ENCODE measurements at places on chromosomes 13 and 19. TPM values are rescaled to one million over a fixed set of nuclear protein-coding genes. Genes with fewer than 3 reads are reported as not detected.
A peak's percentile ranks its signal among the peaks of the same experiment; 100 is the strongest.

GRCh38 chr13:40197936-40198595 lies 468.4 kb downstream of the FOXO1 start:
- peaks cover 5% of the 10 kb centered on the region for H3K4me1 ChIP-seq
- no peak for DNase-seq
- no peak overlapping the region for H3K4me3 ChIP-seq
- peaks cover 8% of the 10 kb centered on the region for H3K36me3 ChIP-seq
- no peaks in the 10 kb centered on the region for H3K27me3 ChIP-seq
- no peak overlapping the region for H3K27ac ChIP-seq

- no peak for DNase-seq
- no peak overlapping the region for H3K27ac ChIP-seq
- no peaks in the 10 kb centered on the region for H3K4me1 ChIP-seq
- no peaks in the 10 kb centered on the region for H3K36me3 ChIP-seq
- no peak overlapping the region for H3K4me3 ChIP-seq
These were observed 29.7 kb downstream of the MCF2L start for GRCh38 chr13:112998521-112999280.

DNA sequence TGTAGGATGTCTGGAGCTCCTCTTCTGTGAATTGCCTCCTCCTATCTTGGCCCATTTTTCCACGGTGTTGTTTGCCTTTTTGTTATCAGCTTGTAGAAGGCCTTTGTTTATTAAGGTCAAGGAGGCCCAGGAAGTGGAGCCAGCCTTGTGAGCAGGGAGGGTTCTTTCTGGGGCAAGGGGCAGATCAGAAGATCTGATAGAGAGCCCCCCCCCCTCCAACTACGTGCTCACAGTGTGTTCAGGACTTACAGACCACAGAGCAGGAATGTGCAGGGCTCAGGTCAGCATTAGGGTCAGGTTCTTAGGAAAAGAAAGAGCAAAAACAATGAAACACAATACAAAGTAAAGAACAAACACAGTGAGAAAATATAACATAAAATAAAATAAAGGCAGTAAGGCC lies 59.4 kb downstream of the CCNE1 start:
- H3K27me3 ChIP-seq = peaks cover 25% of the 10 kb centered on the region
- no peak for DNase-seq
- H3K36me3 ChIP-seq = peaks cover 2% of the 10 kb centered on the region
- no peak overlapping the region for H3K4me3 ChIP-seq
- no peak overlapping the region for H3K27ac ChIP-seq

Gene NLRP9
- total RNA-seq = not detected

GRCh38 chr19:6718741-6719539 lies 1.5 kb downstream of the C3 start:
- H3K27me3 ChIP-seq = no peaks in the 10 kb centered on the region
- H3K4me1 ChIP-seq = peaks cover 23% of the 10 kb centered on the region
- H3K27ac ChIP-seq = no peak overlapping the region
- DNase-seq = no peak
- no peak overlapping the region for H3K4me3 ChIP-seq

Gene PROZ
- not detected for total RNA-seq

DNA sequence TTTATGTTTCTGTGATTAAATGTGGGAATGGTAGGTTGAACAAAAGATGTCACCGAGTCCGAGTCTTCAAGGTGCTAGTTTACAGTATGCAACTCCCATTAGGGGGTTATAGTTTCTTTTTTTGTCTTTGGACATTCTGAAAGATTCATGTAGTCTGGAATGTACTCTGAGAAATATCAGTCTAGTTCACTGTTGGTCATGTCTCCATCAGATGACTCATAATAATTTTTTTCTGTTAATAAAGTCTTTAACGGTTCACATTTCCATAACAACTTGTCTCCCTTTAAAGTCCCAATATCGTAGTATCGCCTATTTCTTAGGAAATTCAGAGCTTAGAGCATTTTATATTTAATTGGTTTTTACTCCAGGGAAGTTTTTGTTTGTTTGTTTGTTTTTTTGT lies 13.5 kb upstream of the ESD start:
- H3K27ac ChIP-seq = no peak overlapping the region
- DNase-seq = no peak
- peaks cover 34% of the 10 kb centered on the region for H3K27me3 ChIP-seq
- no peak overlapping the region for H3K4me3 ChIP-seq

GRCh38 chr19:13173139-13173737 lies 23.0 kb downstream of the IER2 start:
- no peak for DNase-seq
- H3K4me1 ChIP-seq = peaks cover 42% of the 10 kb centered on the region
- H3K4me3 ChIP-seq = peak overlapping the region; percentile 85
- no peaks in the 10 kb centered on the region for H3K27me3 ChIP-seq
- peak overlapping the region; percentile 94 for H3K27ac ChIP-seq
- H3K36me3 ChIP-seq = peaks cover 6% of the 10 kb centered on the region

Gene RDH8
- total RNA-seq = not detected

GRCh38 chr13:24650161-24650560 lies 30.0 kb upstream of the ATP12A start:
- no peak overlapping the region for H3K4me3 ChIP-seq
- peaks cover 7% of the 10 kb centered on the region for H3K27me3 ChIP-seq
- no peak for DNase-seq
- peaks cover 5% of the 10 kb centered on the region for H3K4me1 ChIP-seq
- no peaks in the 10 kb centered on the region for H3K36me3 ChIP-seq
- H3K27ac ChIP-seq = no peak overlapping the region

Gene LGALS4
- total RNA-seq = 4.0 TPM

Gene AKAP8
- total RNA-seq = 57.4 TPM

- H3K4me1 ChIP-seq = peaks cover 9% of the 10 kb centered on the region
- H3K27ac ChIP-seq = no peak overlapping the region
- no peaks in the 10 kb centered on the region for H3K36me3 ChIP-seq
- DNase-seq = no peak
- peaks cover 38% of the 10 kb centered on the region for H3K27me3 ChIP-seq
These were observed 10.7 kb downstream of the KCNC3 start for GRCh38 chr19:50318438-50318837.

Gene ZNF77
- 5.0 TPM for total RNA-seq

Gene ERICH6B
- total RNA-seq = not detected

- no peak overlapping the region for H3K4me3 ChIP-seq
- H3K4me1 ChIP-seq = no peaks in the 10 kb centered on the region
- DNase-seq = no peak
- H3K36me3 ChIP-seq = no peaks in the 10 kb centered on the region
- H3K27me3 ChIP-seq = no peaks in the 10 kb centered on the region
- H3K27ac ChIP-seq = no peak overlapping the region
These were observed 1280.0 kb downstream of the EFNB2 start for GRCh38 chr13:105255472-105255871.

Gene RNF17
- total RNA-seq = not detected

Gene TM9SF2
- total RNA-seq = 59.7 TPM

DNA sequence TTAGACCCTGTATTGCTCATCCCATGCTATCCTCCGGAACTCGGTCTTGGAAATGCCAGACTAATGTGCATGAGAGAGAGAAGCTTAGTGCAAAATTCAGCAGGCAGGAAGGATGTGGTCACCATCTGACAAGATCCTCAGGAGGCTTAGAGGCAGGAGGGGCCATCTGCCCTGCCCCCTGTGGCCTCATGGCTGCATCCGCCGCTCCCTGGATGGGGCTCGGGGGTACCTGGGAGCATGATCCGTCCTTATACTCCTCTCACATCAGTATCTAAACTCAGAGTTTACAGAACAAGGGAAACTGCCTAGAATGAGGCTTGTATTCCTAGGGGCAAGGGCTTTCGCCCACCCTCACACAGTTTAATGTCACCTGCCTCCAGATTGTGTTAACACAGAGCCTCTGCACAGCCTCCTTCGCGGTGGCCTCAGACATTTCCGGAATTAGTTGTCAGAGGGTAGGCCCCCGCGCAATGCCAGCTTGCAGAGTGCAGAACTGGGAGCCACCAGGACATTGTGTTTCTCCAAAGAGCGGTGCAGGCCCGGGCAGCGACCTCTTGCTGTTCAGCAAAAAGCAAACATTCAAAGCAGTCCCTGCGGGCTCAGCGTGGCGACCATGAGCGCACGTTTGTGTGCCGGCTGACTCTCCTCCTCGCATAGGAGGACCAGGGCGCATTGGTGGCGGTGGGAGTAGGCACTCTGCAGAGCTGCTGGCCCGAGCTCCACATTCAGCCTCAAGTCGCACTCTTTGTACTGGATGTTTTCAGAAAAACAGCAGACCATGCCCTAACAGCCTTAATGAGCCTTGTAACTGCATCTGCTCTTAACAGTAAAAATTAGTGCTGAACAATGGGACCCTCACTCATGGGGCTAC lies 39.1 kb downstream of the GPR12 start:
- H3K4me1 ChIP-seq = peaks cover 18% of the 10 kb centered on the region
- no peaks in the 10 kb centered on the region for H3K27me3 ChIP-seq
- peak overlapping the region; percentile 90 for H3K27ac ChIP-seq
- peak; percentile 59 for DNase-seq

DNA sequence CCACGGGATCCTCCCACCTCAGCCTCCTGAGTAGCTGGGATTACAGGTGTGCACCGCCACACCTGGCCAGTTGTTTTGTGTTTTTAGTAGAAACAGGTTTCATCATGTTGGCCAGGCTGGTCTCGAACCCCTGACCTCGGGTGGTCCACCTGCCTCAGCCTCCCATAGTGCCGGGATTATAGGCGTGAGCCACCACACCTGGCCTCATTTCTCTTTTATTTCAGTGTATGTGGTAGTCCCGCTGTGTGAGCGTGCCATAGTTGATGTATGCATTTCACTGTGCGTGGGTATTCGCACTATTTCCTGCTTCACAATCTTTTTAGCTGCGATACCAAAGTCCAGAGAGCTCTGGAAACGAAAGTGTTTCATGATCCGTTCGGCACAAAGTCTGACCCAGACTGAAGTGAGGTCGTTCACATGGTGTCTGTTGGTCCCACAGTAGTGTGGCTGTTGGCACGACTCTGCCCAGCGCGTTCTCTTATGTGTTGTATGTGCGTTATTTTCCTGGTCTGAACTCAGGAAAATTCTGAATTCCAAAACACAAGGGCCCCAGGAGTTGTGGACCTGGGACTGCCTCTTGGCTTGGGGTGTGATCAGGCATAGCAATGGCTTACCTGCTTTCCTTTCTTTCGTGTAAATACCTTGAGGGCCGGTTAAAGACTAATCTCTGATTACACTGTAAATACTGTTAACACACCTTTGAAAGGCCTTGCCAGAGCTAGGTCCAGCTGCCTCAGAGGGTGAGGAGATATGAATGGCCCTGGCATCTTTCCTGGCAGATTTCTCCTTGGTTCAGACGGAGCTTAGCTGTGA lies 8.6 kb downstream of the EPN1 start:
- no peaks in the 10 kb centered on the region for H3K27me3 ChIP-seq
- no peak overlapping the region for H3K4me3 ChIP-seq
- no peak for DNase-seq
- H3K4me1 ChIP-seq = peaks cover 2% of the 10 kb centered on the region
- no peak overlapping the region for H3K27ac ChIP-seq

DNA sequence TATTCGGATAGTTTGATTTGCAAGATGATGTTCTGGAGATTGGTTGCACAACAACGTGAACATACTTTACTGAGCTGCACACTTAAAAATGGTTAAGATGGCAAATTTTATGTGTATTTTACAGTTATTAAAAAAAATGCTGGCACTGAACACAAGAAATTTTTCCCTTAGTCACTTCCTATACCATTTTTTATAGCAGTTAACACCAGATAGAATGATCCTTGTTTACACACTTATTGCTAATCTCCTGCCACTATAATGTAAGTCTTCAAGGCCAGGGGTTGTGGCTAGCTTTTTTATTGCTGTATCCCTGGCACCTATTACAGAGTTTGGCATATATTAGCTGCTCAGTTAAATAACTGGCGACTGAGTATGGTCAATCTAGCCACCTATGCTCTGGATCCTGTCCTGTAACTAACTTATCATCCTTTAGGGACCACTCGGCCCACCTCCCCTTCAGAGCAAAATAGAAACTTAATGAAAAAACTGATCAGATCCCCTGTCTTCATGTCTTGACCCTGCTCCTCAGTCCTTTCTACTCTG lies 2.0 kb upstream of the EBPL start:
- H3K4me1 ChIP-seq = peaks cover 16% of the 10 kb centered on the region
- H3K27me3 ChIP-seq = no peaks in the 10 kb centered on the region
- no peak overlapping the region for H3K4me3 ChIP-seq
- H3K27ac ChIP-seq = no peak overlapping the region

GRCh38 chr19:35445826-35446593 lies 2.0 kb upstream of the FFAR2 start:
- peaks cover 15% of the 10 kb centered on the region for H3K4me1 ChIP-seq
- peaks cover 35% of the 10 kb centered on the region for H3K27me3 ChIP-seq
- peak overlapping the region; percentile 8 for H3K4me3 ChIP-seq
- DNase-seq = no peak
- no peaks in the 10 kb centered on the region for H3K36me3 ChIP-seq
- H3K27ac ChIP-seq = peak overlapping the region; percentile 33

Gene DNAJC3
- 14.9 TPM for total RNA-seq

DNA sequence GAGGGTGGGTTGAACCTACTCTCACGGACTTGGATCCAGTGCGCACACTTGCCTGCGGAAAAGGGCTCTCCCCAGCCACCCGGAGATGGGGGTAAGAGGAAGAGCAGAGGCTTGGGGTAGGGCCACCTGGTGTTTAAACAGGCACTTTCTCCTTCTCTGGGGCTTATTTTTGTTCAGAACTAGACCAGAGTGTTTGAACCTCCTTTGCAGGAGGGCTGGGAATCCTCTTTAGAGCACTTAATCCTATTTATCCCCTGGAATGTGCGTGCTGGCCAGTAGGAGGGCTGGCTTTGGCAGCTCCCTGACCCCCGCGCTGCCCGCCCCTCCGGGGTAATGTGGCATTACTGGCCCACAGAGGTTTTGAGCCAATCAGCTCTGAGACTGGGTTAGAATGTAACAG lies 2.0 kb downstream of the RGS9BP start:
- no peak overlapping the region for H3K27ac ChIP-seq
- H3K4me1 ChIP-seq = peaks cover 17% of the 10 kb centered on the region
- peaks cover 38% of the 10 kb centered on the region for H3K27me3 ChIP-seq
- DNase-seq = no peak
- H3K4me3 ChIP-seq = peak overlapping the region; percentile 44

- H3K27ac ChIP-seq = no peak overlapping the region
- H3K27me3 ChIP-seq = no peaks in the 10 kb centered on the region
- no peak overlapping the region for H3K4me3 ChIP-seq
- H3K4me1 ChIP-seq = peaks cover 16% of the 10 kb centered on the region
- no peak for DNase-seq
- peaks cover 2% of the 10 kb centered on the region for H3K36me3 ChIP-seq
These were observed 123.1 kb downstream of the CDK8 start for GRCh38 chr13:26377038-26377437.

Gene ZNF253
- total RNA-seq = 32.4 TPM

DNA sequence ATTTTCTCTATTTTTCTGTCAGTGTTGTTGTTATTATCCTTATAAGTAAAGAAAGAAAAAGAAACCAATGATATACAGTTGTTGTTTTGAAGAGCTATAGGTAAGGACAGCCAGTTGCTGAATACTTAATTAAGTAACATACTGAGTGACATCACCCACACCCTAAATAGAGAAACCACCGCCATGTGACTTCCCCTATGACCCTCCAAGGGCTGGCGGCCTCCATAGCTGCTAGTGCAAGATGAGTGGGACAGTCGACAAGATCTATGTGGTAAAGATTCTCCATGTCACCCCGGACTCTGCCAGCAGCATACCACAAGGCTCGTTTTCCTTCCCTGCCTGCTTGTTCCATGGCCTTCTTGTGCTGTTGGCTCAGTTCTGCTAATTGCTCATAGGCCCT lies 221.1 kb downstream of the DNAJC15 start:
- no peak overlapping the region for H3K27ac ChIP-seq
- peaks cover 11% of the 10 kb centered on the region for H3K4me1 ChIP-seq
- H3K36me3 ChIP-seq = no peaks in the 10 kb centered on the region
- no peak overlapping the region for H3K4me3 ChIP-seq
- no peak for DNase-seq
- H3K27me3 ChIP-seq = peaks cover 10% of the 10 kb centered on the region

Gene ZNF99
- total RNA-seq = not detected

- H3K4me1 ChIP-seq = no peaks in the 10 kb centered on the region
- DNase-seq = no peak
- H3K27ac ChIP-seq = no peak overlapping the region
- H3K4me3 ChIP-seq = no peak overlapping the region
- no peaks in the 10 kb centered on the region for H3K27me3 ChIP-seq
These were observed 536.4 kb downstream of the IRS2 start for GRCh38 chr13:109249780-109250528.
